ENCODE measurements at places on chromosomes 13 and 19.

DNA sequence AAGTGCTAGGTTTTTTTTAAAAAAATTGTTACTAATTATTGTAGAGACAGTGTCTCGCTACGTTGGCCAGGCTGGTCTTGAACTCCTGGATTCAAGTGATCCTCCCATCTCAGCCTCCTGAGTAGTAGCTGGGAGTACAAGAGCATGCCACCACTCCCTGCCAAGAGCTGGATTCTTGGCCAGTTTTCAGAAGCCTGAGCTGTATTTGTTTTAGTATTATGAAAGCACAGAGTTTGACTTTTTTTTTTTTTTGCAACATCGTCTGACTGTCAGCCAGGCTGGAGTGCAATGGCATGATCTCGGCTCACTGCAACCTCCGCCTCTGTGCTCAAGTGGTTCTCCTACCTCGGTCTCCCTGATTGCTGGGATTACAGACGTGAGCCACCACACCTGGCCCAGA, 7.0 kb downstream of the ARMC6 start:
- DNase-seq = no peak

DNA sequence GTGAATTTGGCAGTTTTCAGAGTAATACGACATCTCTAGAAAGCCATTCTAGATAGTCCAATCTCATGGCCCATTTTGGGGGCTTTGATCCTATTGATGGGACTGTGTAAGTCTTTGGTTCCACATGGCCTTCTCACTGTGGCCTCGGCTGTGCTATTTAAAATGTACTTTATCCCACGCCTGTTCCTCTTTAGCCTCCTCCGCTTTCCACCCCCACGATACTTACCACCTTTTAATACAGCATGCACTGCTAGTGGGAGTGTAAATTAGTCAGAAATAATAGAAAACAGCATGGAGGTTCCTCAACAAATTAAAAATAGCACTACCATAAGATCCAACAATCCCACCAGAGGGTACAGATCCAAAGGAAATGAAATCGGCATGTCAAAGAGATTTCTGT, 28.3 kb upstream of the CEBPG start:
- no peak for DNase-seq

DNA sequence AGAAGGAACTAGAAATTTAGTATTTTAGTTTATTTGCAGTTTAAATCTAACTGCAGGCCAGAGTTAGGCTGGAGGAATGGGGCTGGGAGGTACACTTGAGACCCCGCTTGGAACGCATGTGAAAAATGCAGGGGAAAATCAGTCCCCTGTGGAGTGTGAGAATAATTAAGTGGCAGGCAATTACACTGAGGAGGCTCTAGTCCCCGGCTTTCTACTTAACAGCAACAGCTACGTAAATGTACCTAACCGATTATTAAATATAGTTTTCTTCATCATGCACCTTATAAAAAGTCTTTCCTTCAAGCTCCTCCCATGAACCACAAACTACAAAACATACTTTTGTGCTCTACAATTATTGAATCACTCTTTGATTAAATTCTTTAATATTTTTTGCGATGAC, 804 bp downstream of the ZNF708 start:
- no peak for DNase-seq

- no peak for DNase-seq
These were observed 214.9 kb downstream of the KLF5 start for GRCh38 chr13:73273745-73274144.

GRCh38 chr13:77637588-77637987, 59.9 kb upstream of the SLAIN1 start:
- DNase-seq = no peak

DNA sequence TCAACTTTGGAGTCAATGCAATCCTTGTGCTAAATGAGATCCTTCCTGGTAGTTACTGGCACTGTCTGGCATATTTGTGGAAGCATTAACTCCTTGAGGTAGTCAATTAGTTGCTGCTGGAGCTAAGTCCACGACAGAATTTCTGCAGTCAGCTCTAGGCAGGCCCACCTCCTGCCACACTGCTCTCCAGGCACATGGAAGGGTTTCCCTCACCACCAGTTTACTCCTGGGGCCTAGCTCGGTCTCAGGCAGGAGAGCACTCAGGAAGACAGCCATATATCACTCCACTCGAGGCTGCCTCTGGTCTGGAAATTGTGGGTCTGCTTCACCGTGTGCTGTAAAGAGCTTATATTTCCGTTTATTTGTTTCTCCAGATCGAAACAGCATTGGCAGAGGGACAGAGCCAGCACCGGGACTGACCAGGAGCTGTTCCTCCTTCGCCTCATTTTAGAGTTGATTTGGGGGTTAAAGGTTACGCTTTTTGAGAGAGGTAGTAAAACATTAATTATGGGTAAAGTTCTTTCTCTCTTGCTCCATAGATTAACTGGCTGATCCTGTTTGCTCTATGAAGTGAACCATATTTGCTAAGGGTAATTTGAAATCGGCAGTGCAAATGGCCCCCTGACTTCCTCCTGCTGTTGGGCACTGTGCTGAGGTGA, 20.6 kb upstream of the GTF3A start:
- DNase-seq = no peak

- DNase-seq = no peak
These were observed 698.7 kb upstream of the ARGLU1 start for GRCh38 chr13:107266657-107267056.

GRCh38 chr19:12611361-12611699, 610 bp downstream of the ZNF791 start:
- no peak for DNase-seq

DNA sequence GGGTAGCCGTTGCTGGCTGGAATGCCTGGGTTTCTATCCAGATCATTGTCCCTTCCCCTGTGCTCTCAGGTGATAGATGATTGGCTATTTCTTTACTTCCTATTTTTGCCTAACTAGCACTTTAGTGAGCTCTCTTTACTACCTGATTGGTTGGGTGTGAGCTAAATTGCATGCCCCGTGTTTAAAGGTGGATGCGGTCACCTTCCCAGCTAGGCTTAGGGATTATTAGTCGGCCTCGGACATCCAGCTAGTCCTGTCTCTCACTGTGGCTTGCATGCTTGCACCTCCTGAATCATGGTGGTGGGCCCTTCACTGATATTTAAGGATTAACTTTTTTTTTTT, 10.1 kb downstream of the TTYH1 start:
- DNase-seq = no peak

DNA sequence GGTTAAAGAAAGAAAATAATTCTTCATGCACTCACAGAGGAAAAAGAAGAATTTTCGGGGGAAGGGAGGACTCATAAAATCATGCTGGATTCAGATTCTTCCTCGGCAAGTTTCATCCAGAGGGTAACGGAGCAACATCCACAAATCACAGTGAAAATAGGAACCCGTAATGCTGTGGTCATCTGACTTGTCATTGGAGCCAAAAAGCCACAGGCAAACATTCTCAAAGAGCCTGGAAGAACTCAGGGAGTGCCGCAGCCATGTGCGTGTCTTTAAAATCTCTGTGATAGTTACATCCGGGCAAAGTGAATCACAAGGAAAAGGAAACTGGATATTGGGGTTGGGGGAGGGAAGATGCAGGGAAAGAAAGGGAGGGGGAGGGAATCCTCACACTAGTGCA, 33.0 kb upstream of the VSTM2B start:
- no peak for DNase-seq

DNA sequence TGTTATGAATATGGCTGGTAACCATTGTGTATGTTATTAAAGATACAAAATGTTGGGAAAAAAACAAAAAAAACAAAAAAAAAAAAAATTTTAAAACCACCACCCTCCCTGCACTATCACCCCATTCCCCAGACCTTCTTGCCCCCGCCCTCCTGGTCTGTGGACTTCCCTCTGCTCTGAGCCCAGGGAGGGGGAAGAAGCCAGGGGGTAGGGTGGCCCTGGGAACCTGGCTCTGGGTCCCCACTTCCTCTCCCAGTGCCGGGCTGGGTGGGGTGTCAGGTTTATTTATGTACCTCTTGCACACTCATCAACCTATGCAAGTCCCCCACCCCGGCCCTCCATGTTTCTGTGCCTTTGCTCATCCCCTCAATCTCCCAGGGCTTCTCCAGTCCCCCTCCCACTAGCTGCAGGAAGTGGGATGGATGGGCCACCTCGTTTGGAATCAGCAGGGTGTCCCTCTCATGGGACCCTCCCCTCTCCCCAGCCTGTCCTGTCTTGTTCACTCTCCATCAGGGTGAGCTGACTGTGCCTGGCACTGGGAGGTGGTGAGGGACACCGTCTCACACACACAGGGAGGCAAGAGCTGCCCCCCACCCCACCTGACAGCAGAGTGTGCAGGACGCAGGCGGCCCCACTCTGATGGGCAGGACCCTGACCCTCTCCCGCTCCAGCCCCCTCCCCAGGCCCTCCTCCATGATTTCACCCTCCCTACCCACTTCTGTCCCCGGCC, 5.9 kb downstream of the PAF1 start:
- DNase-seq = no peak

- no peak for DNase-seq
These were observed 4.0 kb upstream of the IGFL1 start for GRCh38 chr19:46225558-46226004.

DNA sequence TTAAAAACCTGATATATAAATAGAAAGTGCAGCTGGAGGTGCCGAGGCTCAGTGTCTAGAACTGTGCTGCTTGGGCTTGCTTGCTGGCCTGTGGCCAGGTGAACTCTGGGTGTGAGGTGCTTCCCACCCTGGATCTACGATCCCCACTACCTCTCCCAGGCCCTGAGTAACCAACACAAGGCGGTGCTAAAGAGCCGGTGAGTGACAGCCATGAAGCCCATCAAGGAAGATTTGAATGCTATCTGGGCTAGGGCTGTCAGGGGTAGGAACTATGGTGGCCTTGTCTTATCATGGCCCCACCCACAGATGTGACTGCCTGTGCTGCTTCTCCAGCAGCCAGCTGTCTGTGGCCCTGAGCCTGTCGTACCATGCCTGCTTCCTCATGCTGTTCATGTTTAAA, 25.6 kb upstream of the ZNF91 start:
- no peak for DNase-seq

DNA sequence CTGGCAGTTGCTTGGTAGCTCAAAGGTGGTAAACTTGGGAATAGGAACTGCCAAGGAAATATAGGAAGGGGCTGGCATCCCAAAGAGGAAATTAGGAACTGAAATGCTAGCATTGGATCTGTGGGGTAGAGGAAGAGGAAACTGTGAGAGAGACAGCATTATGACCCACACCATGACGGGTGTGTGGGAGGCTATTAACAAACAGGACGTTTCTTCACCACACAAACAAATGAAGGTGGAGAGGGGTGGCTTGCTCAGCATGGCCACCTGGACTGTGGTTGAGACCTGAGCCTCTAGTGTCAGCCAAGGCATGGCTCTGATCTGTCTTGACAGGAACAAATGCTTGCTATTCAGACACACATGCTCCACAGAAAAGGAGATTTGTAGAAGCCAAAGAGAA, 178.2 kb downstream of the B3GLCT start:
- DNase-seq = no peak

GRCh38 chr13:60627071-60627686, 230.2 kb downstream of the TDRD3 start:
- DNase-seq = no peak

- no peak for DNase-seq
These were observed 50.8 kb downstream of the ZAR1L start for GRCh38 chr13:32264407-32264806.

GRCh38 chr13:93690139-93690538, 463.5 kb downstream of the GPC6 start:
- no peak for DNase-seq

DNA sequence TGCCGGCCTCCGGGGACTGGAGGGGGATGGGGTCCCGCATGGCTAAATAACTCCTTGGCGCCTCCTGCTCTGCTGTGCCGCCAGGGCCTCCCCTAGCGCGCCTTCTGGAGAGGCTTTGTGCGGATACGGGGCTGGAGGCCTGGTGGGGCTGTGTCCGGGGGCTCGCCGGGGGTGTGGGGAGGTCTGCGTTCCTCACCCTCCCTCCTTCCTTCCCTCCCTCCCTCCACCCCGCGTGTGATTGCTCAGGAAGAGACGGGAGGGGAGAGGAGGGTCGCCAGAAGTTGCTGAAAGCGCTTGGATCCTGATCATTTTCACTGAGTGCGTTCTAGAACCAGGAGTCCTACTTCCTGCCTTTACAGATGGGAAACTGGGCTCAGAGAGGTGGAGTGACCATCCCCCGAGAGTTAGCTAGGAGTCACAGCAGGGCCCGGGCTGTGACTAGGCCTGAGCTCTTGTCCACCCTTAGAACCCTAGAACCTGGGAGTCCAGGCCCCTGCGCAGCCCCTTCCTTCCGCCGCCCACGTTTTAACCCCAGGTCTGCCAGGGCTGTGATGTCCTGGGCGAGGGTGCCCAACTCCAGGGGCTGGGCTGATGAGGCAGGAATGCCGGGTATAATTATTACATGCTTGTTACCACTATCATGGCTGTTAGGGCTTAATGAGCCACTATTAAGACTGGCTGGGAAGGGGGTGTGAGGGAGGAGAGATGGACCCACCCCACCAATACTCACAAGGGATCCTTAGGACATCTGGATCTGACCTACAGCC, 782 bp upstream of the JUND start:
- DNase-seq = no peak

DNA sequence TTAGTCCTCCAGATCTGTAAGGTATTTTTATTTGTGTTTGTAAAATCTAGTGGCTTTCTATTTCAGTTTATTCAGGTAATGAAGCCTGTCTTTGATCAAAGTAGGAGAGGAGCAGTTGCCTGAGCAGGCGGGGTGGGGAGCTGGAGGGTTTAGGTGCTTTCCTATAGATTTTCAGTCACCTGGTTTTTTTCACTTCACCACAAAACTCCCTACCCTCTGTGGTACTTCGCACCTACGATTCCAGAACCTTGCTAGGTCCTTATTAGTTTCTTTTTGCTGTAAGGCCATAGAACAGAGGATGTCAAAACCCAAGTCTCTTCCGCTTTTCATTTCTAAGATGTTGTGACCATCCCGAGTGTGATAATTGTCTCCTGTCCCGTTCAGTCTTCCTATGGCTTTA, 26.6 kb downstream of the SLAIN1 start:
- DNase-seq = no peak

DNA sequence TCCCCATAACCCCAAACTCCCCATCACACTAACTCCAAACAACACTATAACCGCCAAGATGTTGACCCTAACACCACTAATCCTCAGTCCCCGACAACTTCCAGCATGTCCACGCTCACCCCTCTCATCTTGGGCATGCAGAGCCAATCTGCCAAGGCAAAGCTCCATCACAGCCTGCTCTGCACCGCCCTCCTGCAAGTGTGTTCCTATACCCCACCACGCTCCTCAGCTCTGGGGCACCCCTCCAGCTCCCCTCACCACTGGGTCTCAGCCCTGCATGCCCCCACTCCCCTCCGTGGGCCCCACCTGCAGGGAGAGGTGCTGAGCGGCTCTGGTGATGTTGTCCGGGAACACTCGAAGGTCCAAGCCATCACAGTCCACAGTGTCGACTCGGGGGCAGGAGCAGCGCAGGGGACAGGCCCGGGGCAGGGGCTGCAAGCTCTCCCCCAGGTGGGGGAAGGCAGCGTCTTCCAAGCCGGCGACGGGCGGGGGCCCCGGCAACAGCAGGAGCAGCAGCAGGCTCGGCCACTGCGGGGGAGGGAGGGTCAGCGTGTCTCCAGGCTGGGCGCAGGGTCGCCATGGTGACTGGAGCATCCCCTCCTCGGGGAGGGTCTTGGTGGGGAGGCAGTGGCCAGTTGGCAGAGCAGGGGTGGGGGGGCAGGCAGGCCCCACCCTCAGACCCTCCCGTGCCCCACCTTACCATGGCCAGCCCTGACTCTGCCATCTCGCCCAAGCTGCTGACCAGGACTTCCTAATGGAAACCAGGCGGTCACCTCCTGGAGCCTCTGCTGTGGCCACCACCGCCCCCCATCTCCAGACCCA, 527 bp downstream of the PODNL1 start:
- no peak for DNase-seq

GRCh38 chr13:88925954-88926353, 1254.8 kb downstream of the SLITRK5 start:
- no peak for DNase-seq
